ENCODE measurements at places on chromosomes 4 and X.

- DNase-seq: no peak
Observed at GRCh38 chr4:56255820-56256219, 131.5 kb downstream of the AASDH start.

- no peak for DNase-seq
Observed at GRCh38 chrX:120321520-120322281, 10.4 kb upstream of the TMEM255A start.

DNA sequence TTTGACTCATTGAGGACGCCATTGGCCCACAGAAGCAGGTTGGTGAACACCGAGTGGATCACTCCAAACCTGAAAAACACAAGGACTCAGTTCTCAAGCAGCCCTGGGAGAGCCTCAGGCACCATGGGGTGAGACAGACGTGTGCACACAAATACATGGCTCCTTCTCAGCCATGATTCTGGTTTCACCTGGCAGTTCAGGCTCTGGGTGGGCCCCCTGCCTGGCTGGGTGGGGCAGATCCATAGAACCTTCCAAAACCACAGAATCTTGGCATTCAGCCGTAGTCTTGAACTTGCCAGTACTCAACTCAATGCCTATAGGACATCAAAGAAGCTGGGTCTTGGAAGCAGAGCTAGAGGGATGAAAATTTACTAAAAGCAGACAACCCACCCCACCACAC lies 24.2 kb downstream of the OTOP1 start:
- no peak for DNase-seq

DNA sequence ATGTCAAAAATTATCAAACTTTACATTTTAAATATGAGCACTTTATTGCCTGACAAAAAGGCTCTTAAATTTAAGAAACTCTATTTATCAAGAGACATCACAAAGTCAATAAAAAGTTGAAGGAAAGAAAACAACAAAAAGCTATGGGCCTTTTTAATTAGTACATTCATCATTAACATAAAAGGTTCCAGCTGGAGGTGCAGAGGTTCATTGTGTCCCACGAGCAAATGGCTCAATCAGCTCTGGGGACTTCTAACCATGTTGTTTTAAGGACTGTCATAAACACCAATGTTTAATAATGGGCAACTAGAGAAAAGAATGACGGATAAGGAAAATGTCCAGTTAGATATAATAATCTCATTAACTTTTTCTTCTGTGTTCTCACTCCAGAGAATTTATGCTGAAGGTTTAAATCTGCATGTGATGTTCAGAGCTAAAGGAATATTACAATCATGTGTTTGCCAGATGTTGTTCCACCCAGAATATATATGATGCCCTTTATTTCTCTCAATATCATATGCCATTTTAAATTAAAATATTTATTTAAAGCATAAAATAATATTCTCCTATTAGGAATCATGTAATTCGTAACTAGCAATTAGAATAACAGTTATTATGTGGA lies 840.3 kb upstream of the ADGRL3 start:
- DNase-seq: no peak

DNA sequence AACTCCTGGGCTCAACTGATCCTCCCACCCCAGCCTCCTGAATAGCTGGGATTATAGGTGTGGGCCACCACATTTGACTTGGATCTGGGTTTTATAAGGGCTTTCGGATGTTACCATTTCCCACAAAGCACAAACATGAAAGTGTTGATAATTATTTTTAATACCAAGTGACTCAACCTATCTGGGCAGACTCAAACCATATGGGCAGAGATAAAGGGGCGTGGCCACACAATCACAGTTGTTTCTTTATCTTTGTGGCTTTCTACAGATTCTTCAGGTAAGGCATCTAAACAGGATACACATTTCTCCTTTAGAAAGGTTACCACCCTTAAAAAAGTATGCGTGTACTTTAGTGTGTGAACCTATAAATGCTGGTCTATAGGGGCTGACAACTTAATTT lies 122.5 kb downstream of the ZNF827 start:
- no peak for DNase-seq

GRCh38 chr4:8267077-8267476 lies 2.5 kb upstream of the HTRA3 start:
- DNase-seq: no peak

DNA sequence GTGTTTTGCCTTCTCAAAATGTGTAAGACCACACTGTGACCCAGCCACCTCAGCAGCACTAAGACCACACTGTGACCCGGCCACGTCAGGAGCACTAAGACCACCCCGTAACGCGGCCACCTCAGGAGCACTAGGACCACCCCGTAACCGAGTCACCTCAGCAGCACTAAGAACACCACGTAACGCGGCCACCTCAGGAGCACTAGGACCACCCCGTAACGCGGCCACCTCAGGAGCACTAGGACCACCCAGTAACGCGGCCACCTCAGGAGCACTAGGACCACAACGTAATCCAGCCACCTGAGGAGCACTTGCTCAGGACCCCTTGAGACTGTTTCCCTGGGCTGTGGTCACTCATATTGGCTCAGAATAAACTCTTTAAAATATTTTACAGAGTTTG lies 71.7 kb downstream of the MTNR1A start:
- no peak for DNase-seq

- no peak for DNase-seq
Observed at GRCh38 chr4:1333256-1333655, 13.8 kb upstream of the UVSSA start.

GRCh38 chr4:39181520-39181904 lies 817 bp upstream of the WDR19 start:
- DNase-seq: no peak

DNA sequence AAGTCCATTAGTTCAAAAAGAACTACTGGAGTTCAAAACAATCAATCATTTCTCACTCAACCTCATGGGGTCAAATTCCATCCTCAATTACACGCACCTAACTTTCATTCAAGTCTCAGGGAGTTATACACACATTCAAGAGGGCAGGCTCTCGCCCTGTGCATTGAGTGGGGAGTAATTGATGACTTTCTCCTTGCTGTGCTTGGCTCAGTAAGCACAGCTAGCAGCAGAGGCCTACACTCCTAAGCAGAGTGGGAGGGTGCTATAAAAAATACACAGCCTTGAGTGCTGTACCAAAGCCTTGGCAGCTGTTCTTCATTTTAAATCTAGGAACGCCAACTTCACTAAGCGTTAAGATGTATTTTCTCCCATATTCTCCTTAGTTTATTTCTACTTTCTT lies 958.3 kb upstream of the ADGRL3 start:
- DNase-seq: no peak

GRCh38 chr4:133320576-133321170 lies 171.6 kb downstream of the PCDH10 start:
- no peak for DNase-seq

DNA sequence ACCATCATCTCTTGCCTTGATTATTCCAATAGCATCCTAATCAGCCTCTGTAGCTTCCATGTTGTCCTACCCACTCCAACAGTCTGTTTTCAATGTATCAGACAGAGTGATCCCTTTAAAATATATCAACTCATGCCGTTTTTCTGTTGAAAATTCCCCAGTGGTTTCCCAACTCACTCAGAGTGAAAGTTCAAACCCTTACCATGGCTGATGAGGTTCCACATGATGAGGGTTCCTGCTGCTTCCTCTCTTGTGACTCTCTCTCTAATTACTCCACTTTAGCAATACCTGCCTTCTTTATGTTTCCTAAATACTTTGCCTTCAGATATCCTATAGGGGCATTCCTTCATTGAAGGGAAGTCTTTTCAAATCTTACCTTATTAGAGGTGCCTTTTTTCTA lies 334.7 kb downstream of the PPP1R2C start:
- DNase-seq: no peak
